ENCODE measurements at places on chromosomes 3 and 15. TPM values are rescaled to one million over a fixed set of nuclear protein-coding genes. Genes with fewer than 3 reads are reported as not detected.
A peak's percentile ranks its signal among the peaks of the same experiment; 100 is the strongest.

DNA sequence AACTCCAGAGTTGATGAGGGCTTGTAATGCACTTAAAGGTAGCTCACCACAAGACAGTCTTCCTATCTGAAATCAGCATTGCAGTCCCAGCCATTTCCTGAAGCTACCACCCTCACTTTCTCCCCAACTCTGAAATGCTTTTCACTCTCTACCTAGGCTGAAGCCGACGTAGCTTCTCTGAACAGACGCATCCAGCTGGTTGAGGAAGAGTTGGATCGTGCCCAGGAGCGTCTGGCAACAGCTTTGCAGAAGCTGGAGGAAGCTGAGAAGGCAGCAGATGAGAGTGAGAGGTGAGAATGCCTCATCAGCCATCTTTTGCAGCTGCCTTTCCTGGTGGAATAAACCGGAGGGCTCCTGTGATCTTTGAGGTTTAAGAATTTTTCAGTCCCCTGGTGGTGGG is 14.3 kb downstream of the TPM1 start:
- DNase-seq, result no peak

The NR2F2 gene
- not detected for total RNA-seq

DNA sequence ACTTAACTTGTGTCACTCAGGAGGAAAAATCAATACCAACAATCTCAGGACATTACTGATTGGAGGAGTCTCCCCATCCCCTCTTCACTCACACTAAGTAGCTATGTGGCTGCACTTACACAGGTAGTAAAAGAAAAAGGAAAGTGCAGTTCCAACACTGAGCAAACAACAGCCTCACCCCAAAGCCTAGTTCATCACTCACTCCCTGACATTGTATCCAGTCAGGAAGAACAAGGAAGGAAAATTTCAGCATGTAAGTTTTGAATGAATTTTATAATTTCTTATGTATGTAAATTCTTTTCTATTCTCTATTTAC is 273.4 kb downstream of the IGSF11 start:
- no peak for DNase-seq

DNA sequence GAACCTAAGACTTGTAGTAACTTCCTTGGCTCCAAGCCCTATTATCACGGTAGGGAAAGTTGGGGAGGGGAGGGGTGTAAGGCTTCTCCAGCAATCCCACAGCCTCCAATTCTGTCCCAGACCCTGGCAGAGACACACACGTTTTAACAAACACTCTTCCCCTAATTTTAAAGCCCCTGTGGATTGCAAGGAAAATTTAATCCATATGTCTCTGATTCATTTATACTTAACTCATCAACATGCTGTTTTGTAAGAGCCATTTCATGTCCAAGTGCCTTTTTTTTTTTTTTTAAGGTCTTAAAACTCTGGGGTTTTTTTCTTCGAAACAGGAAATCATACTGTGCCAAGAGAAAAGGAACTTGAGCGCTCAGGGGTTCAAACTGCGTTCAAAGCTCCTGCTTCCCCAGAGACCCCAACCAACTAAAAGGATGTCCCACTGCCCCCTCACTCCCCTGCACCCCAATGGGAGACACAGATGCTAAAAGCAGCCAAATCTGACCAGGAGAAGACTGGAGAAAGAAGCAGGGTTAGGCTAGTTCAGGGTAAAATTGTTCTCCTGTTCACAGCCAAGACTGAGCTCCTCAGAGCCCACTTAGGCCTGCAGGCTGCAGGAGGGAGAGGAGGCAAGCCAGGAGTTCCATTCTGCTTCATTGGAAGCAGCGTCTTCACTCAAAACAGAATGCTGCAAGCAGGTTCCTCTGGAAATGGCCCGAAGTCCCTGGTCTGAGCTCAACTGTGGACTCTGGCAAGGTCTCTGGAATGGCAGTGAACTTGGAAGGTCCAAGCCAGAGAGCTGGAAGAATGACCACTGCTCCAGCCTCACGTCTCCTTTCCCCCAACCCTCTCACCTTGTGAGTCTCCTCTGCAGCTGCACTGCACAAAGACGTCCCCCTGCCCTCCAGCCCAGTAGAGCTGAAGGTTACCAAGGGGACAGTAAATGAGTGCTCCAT is 172.5 kb downstream of the NTRK3 start:
- DNase-seq, result no peak

The GOLGA8O gene
- total RNA-seq, result 2.3 TPM

- DNase-seq, result no peak
These were observed 74.6 kb downstream of the CERS3 start for GRCh38 chr15:100454148-100454547.

- no peak for DNase-seq
These were observed 492.2 kb downstream of the AGBL1 start for GRCh38 chr15:86571873-86572272.

GRCh38 chr3:129277829-129278271 is 820 bp upstream of the HMCES start:
- no peak for DNase-seq

DNA sequence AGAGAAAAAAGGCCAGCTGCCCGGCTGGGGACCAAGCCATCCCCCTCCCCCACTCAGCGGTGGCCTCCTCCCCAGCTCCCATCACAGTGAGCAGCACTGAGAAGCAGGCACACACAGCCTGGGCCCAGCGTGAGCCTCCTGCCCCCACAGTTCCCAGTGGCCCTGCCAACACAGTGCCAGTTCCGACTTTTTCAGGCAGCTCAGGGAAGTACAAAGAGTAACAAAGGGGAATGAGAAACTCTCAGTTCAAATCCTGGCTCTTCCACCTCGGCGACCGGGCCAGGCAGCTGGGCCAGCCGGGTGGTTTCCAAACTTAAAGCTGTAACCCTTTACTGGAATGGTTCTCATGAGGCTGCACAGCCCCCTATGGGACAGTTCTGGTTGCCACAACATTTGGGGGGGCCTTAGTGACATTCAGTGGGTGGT is 18.5 kb downstream of the TNK2 start:
- DNase-seq, result no peak

DNA sequence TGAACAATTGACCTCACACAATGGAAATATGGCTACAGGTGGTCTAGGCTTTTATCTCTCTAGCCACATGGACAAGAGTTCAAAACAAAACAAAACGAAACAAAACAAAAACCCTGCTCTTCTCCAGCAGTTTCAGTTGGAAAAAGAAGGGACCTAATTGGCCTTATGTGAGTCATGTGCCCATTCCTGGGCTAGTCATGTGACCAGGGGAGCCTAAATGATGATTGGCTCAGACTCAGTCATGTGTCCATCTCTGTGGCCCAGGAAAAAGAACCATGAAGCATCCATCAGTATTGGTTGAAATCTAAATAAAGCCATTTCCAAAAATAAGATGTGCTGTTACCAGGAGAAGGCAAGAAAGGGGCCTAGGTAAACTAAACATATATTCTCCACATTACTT is 96.8 kb downstream of the ANXA2 start:
- no peak for DNase-seq

GRCh38 chr3:46558184-46559043 is 7.7 kb downstream of the LRRC2 start:
- DNase-seq, result peak; percentile 74

The ILDR1 gene
- not detected for total RNA-seq

- no peak for DNase-seq
These were observed 744.7 kb downstream of the EPHA3 start for GRCh38 chr3:89851974-89852621.

The RGMA gene
- total RNA-seq, result not detected

DNA sequence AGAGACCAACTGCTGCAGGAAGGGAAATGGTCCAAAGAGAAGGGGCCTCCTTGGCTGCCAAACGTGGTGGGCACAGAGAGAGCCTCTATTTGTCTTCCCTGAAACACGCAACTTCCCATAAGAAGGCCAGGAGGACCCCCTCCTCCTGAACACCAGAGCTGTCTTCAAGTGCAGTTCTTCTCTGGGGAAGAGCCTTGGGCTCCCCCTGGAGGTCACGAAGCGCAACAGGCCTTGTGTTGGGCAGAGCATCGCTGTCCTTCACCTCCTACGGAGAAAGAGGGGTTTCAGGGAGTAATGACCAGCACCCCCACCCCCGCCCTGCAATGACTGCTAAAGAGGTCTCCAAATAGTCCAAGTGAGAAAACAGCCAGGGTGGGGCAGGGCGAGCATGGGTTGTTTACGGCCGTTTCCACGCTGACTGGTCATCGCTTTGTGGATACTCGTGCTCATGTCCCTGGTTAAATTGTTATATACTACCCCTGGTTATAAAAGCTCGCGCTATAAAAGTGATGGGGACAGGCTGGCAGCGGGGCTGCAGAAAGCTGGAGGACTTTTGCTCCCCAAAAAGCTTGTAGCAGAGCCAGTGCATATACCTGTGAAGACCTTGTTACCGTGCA is 397.5 kb upstream of the ATP10A start:
- peak; percentile 5 for DNase-seq

- no peak for DNase-seq
These were observed 139.4 kb downstream of the RPLP1 start for GRCh38 chr15:69591905-69592508.

- no peak for DNase-seq
These were observed 257.5 kb downstream of the ZNF621 start for GRCh38 chr3:40782111-40782721.

The EPHB3 gene
- total RNA-seq, result 0.29 TPM

The ITIH4 gene
- 50.7 TPM for total RNA-seq

- DNase-seq, result no peak
These were observed 2.3 kb upstream of the TEX264 start for GRCh38 chr3:51668756-51669155.
